ENCODE measurements at places on chromosomes 11 and 22.

DNA sequence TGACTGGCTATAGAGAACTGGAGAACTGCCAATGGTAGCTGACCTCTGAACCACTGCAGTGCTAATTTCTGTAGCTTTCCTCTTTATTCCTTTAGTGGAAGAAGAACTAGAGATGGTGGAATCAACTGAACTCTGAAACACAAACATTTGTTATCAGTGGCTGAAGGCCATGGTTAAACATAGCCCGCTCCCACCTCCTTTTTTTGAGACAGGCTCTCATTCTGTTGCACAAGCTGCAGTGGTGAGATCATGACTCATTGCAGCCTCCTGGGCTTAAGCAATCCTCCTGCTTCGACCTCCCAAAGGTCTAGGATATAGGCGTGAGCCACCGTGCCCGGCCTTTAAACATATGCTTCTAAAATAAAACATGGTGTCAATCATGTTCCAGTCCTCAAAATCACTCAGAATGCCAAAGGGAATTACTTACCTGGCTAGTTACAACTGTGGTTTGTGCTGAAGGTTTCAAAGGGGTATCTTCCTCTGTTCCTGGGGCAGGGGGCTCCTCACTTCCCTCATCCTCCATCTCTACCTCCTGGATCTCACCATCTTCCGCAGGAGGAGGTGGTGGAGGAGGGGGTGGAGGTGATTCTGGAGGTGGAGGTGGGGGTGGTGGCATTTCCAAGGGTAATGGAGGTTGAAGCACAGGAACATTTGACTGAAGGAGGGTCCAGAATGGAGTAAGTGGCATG, 9.0 kb upstream of the AGBL2 start:
- no peak for DNase-seq

GRCh38 chr22:47794851-47795250, 1032.4 kb downstream of the TBC1D22A start:
- no peak for DNase-seq

DNA sequence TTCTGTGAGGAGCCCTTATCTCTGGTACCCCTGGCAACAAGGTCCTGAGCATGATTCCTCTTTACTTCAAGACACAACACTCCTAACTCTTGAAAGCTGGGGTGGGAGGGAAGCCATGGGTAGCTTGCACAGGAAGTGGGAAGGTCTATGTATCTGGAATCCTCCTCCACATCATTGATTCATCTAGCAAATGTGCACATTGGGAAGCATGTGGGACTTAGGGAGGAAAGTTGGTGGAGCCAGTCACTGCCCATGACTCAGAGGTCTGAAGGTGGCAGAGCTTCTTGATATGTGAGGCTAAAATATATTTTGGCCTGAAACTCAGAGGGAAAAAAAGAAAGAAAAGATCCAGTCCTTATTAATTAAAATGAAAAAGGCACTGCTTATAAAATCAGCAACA, 1000.9 kb downstream of the DLG2 start:
- no peak for DNase-seq

GRCh38 chr11:134152696-134153095, 71.1 kb downstream of the NCAPD3 start:
- no peak for DNase-seq

- DNase-seq, result peak; percentile 94
These were observed 1.4 kb downstream of the PLXNB2 start for GRCh38 chr22:50305923-50306566.

DNA sequence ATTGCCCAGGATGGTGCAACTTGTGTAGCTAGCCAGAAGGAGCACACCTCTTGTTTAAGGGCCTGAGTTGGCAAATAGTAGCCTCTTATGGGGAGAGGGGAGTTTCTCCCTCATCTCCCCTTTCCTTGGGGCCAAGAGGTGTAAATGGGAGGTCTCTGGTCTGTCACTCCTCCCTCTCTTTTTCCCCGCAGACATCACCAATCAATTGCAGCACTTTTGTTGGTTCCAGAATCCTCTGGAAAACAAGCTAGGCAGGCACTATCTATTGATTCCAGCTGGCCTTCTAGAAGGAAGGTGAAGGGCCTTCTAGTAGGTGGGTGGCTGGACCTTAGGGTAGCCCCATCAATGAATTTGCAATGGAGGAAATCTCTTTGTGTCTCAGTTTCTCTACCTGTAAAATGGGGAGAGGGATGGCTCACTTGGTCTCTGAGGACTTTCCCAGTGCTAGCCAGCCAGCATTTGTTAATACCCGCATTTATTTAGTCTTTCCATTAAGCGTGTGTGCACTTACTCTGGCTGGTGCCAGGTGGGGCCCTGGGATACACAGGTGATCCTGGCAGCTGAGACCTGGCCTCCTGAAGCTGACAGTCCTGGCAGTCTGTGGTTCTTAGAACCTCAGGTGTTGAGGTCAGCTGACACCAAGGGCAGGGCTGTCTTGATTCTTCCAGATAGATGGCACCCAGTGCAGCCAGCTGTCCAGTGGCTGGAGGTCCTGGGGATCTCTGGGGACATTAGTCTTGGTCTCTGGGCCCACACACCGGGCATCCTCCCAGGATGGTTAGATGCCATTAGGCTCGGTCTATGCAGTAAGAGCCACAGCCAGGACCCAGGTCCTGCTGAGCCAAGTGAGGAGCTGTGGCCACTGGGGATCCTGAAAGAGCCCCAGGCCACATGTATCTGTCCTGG, 51.7 kb downstream of the TSPAN18 start:
- DNase-seq, result no peak

- no peak for DNase-seq
These were observed 658 bp downstream of the STIP1 start for GRCh38 chr11:64186492-64187165.

DNA sequence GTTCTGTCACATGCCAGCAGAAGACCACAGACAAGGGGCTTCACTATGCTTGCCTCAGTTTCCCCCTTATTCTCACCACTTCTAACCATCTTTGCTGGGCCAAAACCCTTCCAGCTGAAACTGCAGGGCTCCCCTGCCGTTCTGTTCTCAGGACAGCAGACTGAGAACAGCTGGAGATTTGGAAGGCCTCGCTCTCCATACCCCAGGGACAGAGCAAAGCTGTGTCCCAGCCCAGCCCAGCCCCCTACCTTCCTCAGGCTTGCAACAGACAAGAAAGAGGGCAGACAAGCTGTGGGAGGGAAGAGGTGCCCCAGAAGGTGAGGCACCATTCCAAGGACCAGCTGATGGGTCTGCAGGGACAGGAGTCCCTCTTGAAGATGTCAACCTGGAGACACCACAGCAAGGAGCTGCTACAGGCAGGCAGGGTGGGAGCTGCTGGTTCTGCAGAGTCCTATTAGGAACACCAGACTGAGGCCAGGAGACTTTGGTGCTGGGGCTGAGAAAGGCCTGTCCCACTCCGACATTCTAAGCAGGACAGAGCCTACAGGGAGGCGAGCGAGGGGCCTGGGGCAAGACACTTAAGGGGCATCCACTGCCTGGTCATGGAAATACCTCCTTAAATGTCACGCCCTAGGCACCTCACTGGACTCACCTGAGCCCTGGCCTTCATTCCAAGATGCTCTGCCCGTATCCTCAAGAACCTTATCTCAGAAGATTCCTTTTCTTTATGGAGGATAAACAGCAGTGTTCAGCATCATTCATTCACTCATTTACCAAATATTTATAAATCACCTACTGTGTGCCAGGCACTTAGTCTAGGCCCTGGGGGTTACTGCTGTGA, 6.9 kb downstream of the SCN2B start:
- no peak for DNase-seq

DNA sequence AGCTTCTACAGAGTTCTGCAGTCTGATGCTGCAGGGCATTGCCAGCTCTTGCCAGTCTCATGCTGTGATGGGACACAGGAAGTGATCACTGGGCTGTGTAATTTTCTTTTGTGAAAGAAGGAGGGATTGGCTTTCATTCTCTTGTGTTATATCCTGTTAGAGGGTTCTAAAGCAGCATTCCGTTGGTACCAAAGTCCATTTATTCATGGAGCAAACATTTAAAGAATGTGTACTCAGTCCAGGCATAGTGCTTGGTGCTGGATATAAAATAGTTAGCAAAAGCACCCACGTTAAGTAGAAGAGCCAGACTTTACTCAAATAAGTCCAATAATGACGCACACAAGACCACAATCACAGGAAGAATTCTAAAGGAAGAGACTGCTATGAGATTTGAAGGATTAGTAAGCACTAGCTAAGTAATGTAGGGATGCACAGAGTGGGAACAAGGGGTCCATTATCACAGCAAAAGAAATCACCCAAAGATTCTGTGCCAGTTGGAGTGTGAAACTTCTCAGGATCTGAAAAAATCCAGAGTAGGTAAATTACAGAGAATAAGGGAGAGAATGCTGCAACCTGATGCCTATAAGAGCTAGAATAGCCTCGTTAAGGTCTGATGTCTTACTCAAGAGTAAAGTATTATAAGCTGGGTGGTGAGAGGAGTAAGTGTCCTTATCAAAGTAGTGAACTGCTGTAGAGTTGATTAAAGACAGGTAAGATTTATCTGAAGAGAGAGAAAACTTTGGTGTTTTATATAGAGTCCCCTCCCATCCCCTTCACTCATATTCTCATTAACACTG, 728.3 kb downstream of the METTL15 start:
- DNase-seq, result peak; percentile 74

GRCh38 chr22:23537416-23537815, 42.7 kb downstream of the IGLL1 start:
- DNase-seq, result no peak

GRCh38 chr22:38479096-38479837, 11.4 kb downstream of the KDELR3 start:
- DNase-seq, result no peak

GRCh38 chr11:31651208-31651607, 141.6 kb downstream of the ELP4 start:
- DNase-seq, result no peak

- DNase-seq, result no peak
These were observed 12.5 kb upstream of the ELF5 start for GRCh38 chr11:34525888-34526657.

DNA sequence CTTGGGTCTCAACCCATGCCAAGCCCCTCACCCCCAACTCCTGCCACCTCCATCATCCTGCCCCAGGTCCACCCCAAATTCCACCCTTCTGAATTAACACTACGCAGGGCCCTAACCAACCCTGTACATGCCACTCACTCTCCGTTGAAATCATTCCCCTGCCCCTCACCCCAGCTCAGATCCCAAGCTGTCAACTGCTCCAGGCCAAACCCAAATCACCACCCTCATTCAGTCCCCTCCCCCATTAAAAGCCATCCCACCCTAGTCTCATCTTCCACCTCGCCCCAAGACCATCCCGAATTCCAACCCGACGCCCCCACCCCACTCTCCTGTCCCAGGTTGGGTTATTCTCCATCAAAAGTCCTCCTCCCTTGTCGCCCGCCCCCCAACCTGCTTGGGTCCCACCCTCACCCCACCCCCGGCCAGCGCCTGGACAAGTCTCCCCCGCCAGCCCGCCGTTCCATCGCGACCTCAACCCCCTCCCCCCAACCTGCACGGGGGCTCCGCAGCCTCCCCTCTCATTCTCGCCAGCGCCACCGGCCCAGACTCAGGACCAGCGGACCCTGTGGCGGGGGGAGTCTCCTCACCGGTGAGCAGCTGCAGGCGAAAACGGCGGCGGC, 466 bp downstream of the FAM168A start:
- peak; percentile 6 for DNase-seq

DNA sequence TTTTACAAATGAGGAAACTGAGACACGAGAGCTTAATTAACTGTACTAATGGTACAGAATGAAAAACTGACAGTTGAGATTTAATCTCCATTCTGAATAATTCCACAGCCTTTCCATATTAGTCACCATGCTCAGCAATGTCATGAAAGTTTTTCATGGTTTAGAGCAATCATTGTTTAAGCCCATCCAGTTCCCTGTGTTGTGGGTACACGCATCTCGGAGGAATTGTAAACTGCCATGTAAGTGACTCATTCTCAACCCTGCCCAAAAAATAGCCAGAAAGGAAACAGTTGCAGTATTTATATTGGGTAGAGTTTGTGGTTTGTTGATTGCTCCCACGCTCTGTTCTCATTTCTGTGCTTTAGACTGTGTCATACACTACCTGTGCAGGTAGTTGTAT, 1790.8 kb downstream of the LRRC4C start:
- peak; percentile 46 for DNase-seq

DNA sequence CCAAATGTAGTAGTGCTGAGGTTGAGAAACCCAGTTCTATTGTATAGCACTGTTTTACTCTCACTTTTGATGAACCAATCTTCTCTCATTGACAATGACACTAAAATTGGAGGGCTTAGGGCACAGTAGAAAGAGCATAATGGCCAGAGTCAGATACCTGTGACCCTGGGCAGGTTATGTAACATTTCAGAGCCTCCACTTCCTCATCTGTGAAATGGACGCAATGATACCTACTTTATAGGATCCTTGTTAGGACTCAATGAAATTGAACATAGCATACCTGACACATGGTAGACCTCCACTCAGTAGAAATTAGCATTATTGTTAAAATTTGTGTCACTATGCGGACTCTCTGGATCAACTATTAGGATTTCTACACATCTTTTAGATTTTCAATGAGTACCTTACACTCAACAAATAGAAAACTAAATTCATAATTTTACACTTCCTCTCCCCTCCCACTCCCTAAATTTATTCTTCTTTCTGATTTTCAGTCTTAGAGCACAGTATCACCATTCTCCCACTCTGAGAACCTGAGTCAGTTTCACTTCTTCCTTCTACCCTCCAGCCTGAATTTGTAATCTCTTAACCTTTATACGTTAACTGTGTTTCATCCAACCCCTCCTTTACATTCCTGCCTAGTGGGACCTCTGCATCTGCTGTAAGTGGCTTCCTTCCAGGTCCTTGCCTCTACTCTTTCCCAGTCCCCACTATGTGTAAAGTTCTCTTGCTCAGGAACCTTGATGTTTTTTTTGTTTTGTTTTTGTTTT, 78.3 kb downstream of the MICAL2 start:
- no peak for DNase-seq

DNA sequence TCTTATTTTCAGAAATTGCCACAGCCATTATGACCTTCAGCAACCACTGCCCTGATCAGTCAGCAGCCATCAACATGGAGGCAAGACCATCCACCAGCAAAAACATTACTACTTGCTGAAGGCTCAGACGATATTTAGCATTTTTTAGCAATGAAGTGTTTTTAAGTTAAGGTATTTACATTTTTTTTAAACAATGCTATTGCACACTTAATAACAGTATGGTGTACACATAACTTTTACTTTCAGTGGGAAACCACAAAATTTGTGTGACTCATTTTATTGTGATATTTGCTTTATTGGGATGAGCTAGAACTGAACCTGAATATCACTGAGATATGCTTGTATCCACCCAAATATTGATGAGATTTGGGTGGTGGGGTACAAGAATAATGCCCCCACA, 110.9 kb downstream of the TSPAN18 start:
- DNase-seq, result no peak

DNA sequence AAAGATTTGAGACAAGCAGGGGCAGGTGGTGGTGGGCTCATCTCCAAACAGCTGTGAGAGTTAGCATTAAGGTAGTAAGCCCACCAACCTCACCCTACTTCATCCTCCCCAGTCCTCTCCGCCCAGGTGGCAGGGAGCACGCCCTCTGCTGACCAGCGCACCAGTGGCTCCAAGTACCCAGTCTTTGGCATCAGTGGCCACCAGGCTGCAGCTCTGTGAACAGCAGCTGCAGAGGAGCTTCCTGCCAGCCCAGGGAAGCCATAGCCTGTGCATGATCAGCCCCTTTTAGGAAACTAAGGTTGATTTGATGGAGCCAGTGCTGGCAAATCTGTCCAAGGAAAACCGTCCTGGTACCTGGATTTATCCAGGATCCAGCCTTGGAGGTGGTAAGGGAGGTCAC, 21.7 kb downstream of the CAVIN3 start:
- peak; percentile 39 for DNase-seq
